Transverse colon (tissue), 4 donors: ENCODE measurements at places on chromosomes 6 and 20.

DNA sequence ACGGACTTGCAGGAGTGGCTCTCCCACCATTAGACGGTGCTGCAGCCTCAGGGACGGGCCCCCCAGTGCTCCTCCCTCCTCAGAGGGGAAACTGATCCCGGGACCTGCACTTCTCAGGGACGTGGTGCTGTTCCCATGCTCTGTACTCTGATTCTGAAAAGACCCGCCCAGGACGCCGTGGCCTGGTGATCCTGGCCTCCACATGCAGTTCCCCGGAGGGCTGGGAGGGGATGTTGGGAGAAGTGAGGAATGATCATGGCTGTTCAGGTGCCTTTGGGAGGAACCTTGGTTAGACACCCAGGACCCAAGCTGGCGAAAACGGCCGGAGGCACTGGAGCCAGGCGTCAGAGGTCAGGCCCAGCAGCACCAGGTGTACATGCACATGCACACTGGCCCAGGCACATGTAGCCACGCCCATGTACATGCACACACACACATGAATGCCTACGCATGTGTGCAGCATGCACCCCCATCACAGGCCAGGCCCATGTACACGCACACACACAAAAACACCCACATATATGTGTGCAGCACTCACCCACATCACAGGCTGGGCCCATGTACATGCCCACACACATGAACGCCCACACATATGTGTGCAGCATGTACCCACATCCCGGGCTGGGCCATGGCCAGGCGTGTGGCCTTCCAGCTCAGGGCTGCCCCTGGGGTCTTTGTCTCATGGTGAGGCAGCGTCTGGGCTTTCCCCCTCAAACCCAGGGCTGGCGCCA, 52.6 kb upstream of the DACT2 start:
- no peak for DNase-seq

- no peak for DNase-seq
These were observed 113.9 kb downstream of the MBOAT1 start for GRCh38 chr6:20098267-20098876.

GRCh38 chr6:155801046-155801445, 345.4 kb upstream of the NOX3 start:
- DNase-seq, result no peak

DNA sequence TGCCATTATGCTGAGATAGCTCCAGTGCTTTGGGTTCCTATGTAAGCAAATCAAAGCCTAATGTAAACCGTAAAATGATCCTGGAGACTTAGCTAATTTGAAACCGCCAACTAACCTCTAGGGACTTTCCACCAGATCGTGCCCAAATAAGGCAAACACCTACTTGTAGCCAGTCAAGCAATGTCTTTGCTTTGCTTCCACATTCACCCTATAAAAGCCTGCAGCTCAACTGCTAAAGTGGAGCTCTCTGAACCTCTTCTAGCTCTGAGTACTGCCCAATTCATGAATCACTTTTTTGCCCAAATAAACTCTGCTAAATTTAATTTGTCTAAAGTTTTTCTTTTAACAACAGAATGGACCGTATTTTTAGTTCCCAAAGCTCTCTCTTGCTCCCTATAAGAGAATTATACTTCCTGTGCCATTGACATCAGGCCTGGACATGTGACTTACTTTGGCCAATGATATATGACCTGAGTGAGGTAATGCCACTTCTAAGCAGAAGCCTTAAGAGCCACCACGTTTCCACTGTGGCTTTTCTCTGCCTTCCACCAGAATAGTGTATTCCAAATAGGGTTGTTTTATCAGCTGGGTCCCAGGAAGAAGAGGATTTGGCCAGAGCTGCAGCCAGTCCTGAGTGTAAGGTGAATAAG, 34.8 kb upstream of the PSMF1 start:
- DNase-seq, result no peak
